Activated naive CD4-positive, alpha-beta T cell treated with anti-CD3 and anti-CD28 coated beads, Interleukin-2, amount 10 ng/mL, durations not matched to agents 5 hours and 36 hours (primary cell): ENCODE measurements at places on chromosomes 2 and 18. TPM values are rescaled to one million over a fixed set of nuclear protein-coding genes. Genes with fewer than 3 reads are reported as not detected.

Gene UGT1A3
- not detected for total RNA-seq

Gene MSTN
- total RNA-seq, result not detected

Gene RFTN2
- not detected for total RNA-seq

Gene RGPD4
- 0.05 TPM for total RNA-seq

Gene ANKRD29
- total RNA-seq, result not detected

Gene AQP4
- not detected for total RNA-seq
